ENCODE measurements at places on chromosomes 2 and 18.

DNA sequence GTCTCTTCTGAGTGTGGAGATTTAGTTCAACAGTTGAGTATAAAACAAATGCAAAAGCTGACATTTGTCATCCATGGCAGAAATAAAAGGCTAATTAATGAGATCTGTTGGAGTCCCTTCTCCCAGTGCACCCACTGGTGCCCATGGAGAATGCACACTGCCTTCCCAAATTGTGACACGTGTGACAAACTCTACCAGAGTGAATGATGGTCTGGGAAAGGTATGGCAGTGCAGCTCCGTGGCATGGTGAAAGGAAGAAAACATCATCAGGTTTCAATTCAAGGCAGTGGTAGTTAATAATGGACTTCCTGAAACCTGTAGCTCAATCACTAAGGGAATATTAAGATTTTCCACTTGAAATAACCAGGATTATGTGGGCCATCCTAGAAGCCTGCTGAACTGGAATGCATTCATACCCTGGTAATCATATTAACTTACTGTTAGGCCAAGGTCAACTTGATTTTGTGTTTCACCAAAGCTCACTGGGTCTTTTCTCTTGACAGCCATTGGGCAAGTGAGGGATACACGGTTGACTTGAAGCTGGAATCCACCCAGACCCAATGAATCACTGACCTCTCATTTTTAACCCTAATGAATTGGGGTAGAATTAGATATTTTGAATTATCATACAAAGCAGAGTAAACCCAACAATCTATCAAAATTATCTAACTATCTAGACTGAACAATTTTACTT lies 167.6 kb downstream of the AFF3 start:
- DNase-seq, result no peak

- DNase-seq, result no peak
Measured at GRCh38 chr2:160042054-160042453, 20.4 kb downstream of the PLA2R1 start.

- DNase-seq, result no peak
Measured at GRCh38 chr2:61045999-61046398, 19.7 kb upstream of the SANBR start.

DNA sequence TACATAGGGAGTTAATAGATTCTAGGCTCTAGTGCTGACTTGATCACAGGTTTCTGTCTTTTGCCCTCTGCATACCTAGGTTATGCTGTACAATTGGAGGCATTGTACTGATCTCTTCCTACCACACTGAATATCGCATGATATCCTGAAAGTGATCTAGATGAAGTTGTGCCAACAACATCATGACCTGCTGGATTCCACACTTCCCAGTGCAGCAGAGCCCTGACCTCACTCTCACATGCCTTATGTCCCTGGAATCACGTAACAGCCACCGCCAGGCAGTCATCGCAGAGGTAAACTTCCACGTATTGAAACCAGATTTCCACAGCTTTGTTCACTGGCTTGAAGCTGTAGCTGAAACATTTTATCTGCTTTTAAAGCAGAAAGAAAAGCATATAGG lies 214.0 kb downstream of the ANKRD30B start:
- no peak for DNase-seq
